GM19239 (cell line): ENCODE measurements at places on chromosomes 4 and X.

- DNase-seq, result no peak
Measured at GRCh38 chrX:118507766-118508165, 12.2 kb downstream of the DOCK11 start.

DNA sequence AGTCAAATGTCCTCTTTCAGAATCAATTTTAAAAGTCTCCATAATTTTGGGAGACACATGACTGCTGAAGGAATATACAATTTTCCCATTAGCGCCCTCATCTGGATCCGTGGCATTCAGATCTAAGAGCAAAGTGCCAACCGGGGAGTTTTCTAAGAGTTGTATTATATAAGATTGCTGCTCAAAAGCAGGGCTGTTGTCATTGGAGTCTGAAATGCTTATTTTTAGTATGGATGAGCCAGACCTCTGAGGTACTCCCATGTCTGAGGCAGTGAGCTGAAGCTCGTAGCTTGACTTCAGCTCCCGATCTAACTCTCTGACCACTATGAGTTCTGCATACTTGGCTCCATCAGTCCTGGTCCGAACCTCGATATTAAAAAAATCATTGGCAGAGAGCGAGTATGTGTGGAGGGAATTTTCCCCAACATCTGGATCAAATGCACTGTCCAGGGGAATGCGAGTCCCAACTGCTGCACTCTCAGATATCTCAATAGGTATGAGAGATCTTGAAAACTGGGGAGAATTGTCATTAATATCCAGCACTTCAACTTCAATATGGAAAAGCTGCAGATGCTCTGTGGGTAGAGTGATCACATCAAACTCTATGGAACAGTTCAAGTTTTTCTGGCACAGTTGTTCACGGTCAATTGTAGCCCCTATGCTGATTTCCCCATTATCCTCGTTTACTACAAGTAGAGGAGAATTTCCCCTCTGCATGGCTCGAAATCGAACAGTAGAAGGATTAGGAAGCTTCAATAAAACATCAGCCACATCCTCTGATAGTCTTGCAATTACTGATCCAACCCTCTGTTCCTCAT, 917 bp downstream of the PCDH18 start:
- DNase-seq, result no peak

- no peak for DNase-seq
Measured at GRCh38 chr4:111453216-111453615, 692.0 kb upstream of the FAM241A start.

- no peak for DNase-seq
Measured at GRCh38 chr4:142378179-142378578, 467.9 kb downstream of the INPP4B start.

DNA sequence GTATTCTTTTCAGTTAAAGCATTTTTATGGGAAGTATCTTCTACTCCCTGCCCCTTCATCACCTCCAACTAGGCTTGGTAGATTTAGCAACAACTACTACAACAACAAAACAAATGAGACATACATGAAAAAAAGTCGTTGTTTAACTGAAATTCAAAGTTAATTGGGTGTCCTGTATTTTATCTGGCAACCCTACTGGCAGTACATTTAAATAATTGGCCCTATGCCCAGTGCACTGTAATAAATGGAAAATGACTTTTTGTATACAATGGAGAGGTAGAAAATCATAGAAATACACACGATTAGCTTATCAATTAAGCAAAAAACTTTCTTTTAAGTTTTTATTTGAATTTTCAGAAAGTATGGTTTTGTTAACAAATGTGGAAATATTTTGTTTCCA, 21.4 kb upstream of the CLGN start:
- DNase-seq, result no peak

GRCh38 chr4:10092481-10093270, 23.9 kb downstream of the WDR1 start:
- DNase-seq, result no peak

DNA sequence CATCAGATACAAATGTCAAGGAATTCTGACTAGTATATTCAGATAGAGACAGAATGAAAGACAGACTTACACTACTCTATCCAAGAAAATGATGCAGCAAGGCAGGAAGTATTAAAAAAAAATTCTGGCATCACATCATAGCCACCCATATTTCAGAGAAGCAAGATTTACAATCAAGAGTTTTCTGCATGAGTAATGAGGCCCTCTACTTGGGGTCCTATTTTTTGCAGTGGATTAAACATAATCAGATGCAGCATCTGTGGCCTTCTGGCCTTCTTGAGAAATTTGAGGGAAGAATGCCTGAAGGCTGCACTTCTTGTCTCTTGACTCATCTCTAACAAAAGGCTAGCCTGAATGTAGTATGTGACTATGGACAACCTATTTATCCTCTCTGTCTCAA, 48.2 kb upstream of the SLIT2 start:
- no peak for DNase-seq
